ENCODE measurements at places on chromosomes 7 and 10.

DNA sequence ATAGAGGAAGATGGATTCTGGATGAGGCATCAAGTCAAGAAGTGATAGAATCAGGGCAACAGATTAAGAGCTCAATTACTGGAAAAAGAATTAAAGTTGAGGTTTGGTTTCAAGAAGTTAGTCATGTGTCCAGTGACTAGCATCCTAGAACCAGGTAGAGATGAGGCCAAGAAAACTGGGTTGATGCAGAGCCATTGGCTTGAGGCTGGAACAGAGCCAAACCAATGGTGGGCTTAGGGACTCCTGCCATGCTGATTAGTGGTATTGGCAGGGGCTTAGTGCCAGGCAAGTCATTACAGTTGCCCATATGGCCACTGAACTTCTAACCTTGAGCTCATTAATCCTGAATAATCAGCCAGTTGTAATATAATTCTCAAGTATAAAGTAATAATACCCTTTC lies 18.5 kb downstream of the ZNF277 start:
- DNase-seq: no peak

- DNase-seq: no peak
These were observed 81.0 kb downstream of the MKI67 start for GRCh38 chr10:128044961-128045832.

DNA sequence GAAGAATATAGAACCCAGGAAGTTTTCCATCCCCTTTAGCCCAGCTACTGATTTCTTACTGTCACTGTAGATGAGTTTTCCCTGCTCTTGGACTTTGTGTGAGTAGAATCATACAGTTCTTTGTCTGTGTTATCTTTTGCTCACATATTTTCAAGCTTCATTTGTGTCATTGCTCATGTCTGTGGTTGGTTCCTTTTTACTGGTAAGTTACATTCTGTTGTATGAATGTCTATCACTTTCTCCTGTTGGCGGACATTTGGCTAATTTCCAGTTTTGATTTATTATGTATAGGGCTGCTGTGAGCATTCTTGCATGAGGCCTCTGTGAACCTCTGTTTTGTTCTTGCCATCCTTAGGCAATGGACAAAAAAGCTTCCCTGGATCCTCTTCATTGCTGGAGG lies 5.3 kb downstream of the GLRX3 start:
- DNase-seq: no peak

- no peak for DNase-seq
These were observed 435.2 kb downstream of the PLXNA4 start for GRCh38 chr7:132141109-132141508.

DNA sequence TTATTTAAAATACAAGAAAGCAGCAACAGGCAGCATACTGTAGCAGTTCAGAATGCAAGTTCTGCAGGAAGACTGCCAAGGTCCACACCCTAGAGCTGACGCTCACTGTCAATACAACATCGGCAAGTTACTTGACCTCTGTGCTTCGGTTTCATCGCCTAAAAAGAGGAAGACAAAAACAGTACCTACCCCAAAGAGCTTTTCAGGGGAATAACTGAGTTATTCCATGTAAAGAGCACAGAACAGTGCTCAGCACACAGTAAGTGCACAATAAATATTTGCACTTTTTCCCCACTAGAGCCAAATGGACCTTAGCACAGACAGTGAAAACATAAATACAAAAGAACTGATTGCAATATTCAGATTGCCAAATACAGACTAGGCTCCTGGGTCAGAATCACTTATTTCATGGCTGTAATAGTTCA lies 88.6 kb downstream of the USP6NL start:
- no peak for DNase-seq

Data from hematopoietic multipotent progenitor cell treated with erythropoietin and hydrocortisone succinate and interleukin-3 and kit ligand, for 17 days (in vitro differentiated cells).